Fibroblast of villous mesenchyme (primary cell): ENCODE measurements at places on chromosomes 7 and 10.
A peak's percentile ranks its signal among the peaks of the same experiment; 100 is the strongest.

DNA sequence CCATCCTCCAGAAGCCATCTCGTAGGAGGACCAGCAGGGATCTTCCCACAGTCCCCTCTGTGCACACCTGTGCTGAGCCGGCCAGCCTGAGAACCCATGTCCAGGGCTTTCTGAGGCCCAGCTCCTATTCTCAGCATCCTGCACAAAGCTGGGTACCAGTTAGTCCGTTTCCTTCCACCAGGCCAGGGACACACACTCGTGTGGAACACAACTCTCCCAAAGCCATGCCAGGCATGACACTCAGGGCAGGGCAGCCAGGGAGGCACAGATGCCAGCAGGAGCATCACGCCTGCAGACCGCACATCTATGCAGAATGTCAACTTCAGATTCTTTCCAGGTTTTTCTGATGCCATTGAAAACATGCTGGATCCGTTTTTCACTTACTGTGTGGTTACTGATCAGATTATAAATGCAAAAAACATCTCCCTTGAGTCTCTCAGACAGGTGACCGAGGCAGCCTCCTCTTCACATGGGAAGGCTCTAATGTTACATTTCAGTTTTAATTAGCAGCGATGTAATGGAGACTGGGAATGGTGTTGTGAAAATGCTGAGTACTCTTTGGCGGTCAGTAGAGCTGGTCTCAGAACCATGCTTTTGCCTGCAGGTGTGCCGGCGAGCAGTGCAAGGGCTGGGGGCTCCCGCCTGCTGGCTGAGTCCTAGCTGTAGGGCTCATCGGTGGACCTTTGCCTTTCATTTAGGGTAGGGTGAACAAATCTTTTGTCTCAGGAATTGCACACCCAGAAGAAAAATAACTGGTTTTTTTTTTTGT is 3.3 kb upstream of the SUN1 start:
- DNase-seq, result no peak

DNA sequence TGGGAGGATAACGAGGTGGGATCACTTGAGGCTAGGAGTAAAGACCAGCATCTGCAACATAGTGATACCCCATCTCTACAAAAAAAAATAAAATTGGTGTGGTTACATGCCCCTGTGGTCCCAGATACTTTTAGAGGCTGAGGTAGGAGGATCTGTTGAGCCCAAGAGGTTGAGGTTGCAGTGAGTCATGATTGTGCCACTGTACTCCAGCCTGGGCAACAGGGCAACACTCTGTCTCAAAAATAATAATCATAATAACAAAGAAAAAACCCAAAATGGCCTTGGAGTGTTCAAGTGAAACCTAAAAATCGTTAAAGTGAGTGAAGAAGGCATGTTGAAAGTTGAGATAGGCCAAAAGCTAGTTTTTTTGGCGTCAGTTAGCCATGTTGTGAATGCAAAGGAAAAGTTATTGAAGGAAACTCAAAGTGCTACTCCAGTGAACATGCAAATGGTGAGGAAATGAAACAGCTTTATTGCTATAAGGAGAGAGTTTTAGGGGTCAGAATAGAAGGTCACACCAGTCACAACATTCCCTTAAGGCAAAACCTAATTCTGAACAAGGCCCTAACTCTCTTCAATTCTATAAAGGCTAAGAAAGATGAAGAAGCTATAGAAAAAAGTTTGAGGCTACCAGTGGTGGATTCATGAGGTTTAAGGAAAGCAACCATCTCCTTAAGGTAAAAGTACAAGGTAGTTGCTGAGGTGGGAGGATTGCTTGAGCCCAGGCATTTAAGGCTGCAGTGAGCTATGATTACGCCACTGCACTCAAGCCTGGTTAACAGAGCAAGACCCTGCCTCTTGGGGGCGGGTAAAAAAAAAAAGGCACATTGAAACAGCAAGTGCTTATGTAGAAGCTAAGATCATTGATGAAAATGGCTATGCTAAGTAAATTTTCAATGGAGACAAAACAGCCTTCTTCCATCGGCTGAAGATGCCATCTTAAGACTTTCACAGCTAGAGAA is 45.4 kb upstream of the STOX1 start:
- no peak for DNase-seq

- no peak for DNase-seq
These were observed 9.6 kb downstream of the FLNC start for GRCh38 chr7:128839751-128840177.

GRCh38 chr10:131578472-131578970 is 267.0 kb upstream of the TCERG1L start:
- DNase-seq, result no peak

- no peak for DNase-seq
These were observed 107.9 kb downstream of the CYTH3 start for GRCh38 chr7:6164491-6164890.

DNA sequence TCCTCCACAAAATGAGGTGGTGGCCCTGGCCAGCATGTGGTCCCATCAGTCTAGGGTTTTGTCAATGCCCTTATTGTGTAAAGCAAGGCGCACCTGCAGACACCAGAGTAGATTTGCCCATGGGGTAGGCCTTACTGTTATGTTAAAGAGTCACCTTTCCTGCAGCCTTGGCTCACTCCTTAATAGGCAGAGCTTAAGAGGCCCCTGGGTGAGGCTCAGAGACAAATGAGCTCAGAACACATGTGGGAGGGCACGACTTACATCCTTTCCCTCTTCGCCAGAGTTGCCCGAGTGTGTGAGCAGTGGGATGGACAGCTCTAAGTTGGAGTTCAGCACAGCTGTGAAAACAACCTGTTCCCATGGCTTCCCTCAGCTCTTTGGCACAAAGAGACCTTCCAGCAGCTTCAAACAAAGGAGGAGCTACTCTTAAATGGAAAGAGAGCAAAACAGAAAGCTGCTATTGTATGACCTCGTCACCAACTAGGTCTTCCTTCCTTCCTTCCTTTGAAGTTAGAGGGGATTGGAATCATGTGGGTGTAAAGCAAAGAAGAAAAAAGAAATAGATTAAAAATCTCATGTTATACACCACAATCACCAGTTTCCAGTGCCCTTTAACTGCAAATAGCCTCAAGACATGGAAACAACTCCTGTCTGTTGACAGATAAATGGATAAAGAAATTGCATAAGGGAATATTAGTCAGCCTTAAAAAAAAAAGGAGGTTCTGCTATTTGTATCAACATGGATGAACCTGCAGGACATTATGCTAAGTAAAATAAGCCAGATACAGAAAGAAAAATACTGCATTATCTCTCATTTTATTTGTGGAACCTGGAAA is 11.9 kb upstream of the XPNPEP1 start:
- DNase-seq, result peak; percentile 72

DNA sequence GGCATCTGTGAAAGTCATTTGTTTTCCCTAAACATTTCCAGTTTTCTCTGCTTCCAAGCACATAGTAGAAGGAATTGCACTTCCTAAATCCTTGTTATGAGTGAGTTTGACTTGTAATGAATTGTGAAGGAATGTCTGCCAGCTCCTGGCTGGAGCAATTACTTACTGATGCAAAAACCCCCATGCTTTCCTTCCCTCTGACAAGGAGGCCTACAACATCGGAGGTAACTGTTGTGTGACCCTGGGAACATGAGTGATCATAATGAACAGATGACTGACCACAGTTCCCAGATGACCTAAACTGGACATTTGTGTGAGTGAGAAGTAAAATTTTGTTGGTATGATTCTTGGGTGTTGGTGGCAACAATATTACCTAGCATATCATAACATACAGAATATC is 21.4 kb upstream of the CPVL start:
- no peak for DNase-seq

DNA sequence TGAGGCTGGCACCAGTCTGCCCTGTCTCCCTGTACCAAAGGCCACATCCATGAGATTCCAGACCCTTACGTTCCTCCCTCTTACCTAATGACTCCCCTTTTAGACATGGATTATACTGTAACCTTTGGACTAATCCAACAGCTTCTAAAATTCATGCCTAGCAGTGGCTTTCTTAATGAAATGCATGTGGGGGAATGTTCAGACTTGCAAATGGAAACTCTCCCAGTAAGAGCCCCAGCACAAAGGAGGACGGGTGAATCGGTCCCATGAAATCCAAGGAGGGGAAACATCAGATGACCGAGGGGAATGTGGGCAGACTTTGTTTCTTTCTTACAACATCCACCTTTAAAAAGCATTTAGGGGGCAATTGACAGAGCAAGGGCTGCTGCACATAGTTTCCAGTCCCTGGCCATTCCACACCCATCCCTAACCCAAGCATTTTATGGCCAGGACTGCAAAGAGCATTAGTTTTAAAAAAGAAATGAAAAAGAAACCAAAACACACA is 71.5 kb downstream of the COL13A1 start:
- DNase-seq, result no peak

DNA sequence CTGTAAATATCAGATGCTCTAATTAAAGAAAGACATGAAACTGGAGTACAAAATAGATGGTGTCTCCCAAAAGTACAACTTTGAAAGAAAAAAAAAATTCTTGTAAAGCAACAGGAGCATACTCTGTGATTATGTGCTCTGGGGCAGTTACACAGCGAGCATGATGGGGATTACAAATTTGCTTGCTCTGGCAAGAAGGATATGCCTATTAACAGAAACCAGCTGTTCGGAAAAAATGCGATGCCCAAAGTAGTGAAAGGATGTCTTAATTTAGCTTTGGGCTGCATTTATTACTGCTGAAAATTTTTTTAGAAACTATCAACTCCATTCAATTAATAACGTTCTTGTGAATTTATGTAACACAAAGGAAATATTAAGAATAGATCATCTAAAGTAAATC is 256.9 kb upstream of the TPK1 start:
- DNase-seq, result no peak

- no peak for DNase-seq
These were observed 31.9 kb downstream of the FAM107B start for GRCh38 chr10:14742815-14743214.

DNA sequence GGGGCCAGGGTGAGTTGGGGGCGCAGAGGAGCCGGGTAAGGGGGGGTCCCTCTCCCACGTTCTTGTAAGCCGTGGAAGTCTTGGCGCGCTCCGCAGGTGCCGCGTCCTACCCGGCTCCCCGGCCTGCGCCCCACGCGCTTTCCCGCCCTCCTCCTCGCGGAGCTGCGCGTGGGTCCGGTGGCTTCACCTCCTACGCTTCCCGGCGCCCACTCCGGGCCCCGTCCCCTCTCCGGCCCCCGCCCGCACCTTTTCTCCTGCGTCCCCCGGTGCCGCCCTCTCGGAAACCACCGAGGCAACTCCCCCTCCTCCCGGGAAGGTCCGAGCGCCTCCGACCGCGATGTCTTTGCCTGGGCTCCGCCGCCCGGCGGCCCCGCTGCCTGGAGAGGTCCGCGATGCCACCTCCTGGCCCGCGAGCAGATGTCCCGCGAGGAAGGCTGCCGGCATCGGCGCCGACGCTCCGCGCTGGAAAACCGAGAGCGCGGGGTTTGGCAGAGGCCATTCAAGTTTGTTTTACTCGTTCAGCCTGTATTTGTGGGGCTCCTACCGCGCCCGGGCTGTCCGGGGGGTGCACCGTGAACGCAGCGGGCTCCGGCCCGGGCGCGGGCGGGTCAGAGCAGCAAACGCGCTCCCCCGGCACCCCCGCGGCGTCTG is 2.4 kb upstream of the NKX6-2 start:
- DNase-seq, result peak; percentile 10

DNA sequence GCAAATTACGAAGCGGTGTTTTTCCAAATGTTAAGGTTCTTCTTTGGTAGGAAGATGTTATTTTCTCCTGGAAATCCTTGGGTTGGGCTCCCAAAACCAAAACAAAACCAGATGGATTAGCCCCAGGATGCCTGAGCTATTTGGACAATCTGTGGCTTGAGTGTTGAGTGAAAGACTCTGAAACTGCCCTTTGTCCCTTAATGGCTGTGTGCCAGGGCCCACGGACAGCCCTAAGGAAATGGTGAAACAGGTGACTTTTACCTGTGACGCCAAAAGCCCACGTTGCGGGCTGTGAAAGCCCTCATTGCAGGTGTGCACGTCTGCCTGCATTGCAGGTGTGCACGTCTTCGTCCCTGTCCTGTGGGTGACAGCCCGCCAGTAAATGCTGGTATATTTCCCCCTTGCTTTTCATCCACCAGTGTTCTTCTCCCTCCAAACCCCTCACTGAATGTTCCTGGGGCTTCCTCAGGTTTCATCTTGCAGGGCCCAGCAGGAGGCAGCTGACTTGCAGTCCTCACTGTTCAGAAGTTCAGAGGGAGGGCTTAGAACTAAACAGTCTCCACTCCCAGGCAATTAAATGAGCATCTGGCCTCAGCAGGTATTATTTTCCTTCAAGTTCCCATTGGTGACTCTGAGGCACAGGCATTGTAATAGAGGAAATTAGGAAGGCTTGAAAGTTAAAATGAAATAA is 10.7 kb downstream of the PFKP start:
- DNase-seq, result no peak

- DNase-seq, result peak; percentile 91
These were observed 1079.0 kb downstream of the KCNMA1 start for GRCh38 chr10:76558586-76558985.

- DNase-seq, result no peak
These were observed 16.2 kb upstream of the AHCYL2 start for GRCh38 chr7:129208667-129209066.

DNA sequence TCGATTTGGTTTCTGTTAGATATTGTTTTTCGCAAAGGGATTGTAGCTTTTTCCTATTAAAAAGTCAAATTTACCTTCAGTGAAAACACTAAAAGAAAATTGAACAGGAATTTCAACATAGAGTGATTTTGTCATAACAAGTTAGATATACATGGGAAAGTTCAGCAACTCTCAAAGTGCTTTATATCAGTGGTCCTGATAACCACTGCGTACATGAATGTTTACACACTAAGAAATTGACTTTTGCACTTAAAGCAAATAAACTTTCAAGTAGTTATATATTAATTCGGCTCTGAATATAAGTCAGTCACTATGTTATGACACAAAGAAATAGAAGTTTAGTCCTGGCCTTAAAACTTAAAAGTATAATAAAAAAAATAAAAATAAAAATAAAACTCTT is 101.3 kb upstream of the DKK1 start:
- DNase-seq, result no peak

DNA sequence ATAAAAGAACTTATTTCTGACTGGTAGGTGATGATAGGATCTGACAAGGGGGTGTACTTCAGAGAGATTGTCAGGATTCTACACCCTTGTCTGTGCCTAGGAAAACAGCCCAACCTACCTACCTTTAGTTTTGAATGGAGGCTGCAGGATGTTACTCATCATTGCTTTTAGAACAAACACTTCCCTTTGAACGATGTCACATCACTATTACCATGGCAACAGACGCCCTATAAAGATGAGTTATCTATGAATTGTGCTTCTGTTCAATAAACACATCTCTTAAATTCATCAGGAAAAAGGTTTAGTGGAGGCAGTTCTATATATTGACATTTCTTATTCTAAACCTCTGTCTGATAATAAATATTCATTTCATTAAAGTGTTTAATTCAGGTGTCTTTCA is 362.4 kb downstream of the CNTNAP2 start:
- no peak for DNase-seq

GRCh38 chr7:34718867-34719266 is 60.8 kb downstream of the NPSR1 start:
- no peak for DNase-seq
